ENCODE measurements at places on chromosomes 3 and 15. TPM values are rescaled to one million over a fixed set of nuclear protein-coding genes. Genes with fewer than 3 reads are reported as not detected.

CEP97 gene
- 18.7 TPM for total RNA-seq

PLSCR2 gene
- total RNA-seq: 0.31 TPM

ACKR4 gene
- not detected for total RNA-seq

STT3B gene
- 210 TPM for total RNA-seq

LRRC3B gene
- total RNA-seq: 0.23 TPM

DNA sequence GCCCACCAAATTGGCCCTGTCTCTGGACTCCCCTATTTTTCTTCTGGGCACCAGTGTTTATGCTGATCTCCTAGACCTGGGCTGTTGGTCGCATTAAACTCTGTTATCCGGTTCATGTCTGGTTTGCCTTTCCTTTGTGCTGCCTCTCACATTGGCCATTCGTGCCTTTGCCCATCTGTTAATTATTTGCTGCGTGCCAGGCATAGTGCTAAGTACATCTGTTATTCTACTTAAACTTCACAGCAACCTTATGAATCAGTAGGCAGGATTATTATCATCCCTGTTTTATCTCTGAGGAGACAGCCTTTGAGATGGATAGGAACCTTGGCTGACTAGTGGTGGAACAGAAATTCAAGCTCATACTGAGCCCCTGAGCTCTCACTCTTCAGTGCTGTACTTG lies 76.0 kb downstream of the THSD4 start:
- DNase-seq: no peak
- H3K4me3 ChIP-seq: no peak overlapping the region
- peaks cover 15% of the 10 kb centered on the region for H3K36me3 ChIP-seq
- H3K27ac ChIP-seq: no peak overlapping the region
- peaks cover 5% of the 10 kb centered on the region for H3K27me3 ChIP-seq

- peaks cover 2% of the 10 kb centered on the region for H3K36me3 ChIP-seq
- no peaks in the 10 kb centered on the region for H3K27me3 ChIP-seq
- DNase-seq: no peak
- H3K4me3 ChIP-seq: no peak overlapping the region
- peak overlapping the region; percentile 82 for H3K27ac ChIP-seq
Observed at GRCh38 chr15:95894407-95894956, 436.0 kb upstream of the NR2F2 start.

GRCh38 chr3:138259126-138259525 lies 70.5 kb downstream of the NME9 start:
- H3K36me3 ChIP-seq: peaks cover 15% of the 10 kb centered on the region
- DNase-seq: no peak
- no peak overlapping the region for H3K27ac ChIP-seq
- no peaks in the 10 kb centered on the region for H3K27me3 ChIP-seq

GRCh38 chr3:106943071-106943470 lies 434.2 kb upstream of the CCDC54 start:
- peak overlapping the region; percentile 15 for H3K27ac ChIP-seq
- H3K36me3 ChIP-seq: peaks cover 12% of the 10 kb centered on the region
- peaks cover 28% of the 10 kb centered on the region for H3K4me1 ChIP-seq
- DNase-seq: no peak

GRCh38 chr3:170043506-170043905 lies 5.7 kb downstream of the GPR160 start:
- peaks cover 48% of the 10 kb centered on the region for H3K27me3 ChIP-seq
- DNase-seq: no peak
- peaks cover 1% of the 10 kb centered on the region for H3K36me3 ChIP-seq
- H3K4me1 ChIP-seq: peaks cover 1% of the 10 kb centered on the region
- no peak overlapping the region for H3K27ac ChIP-seq
- H3K4me3 ChIP-seq: no peak overlapping the region

GRCh38 chr3:146275476-146275875 lies 24.6 kb upstream of the PLSCR4 start:
- H3K27me3 ChIP-seq: no peaks in the 10 kb centered on the region
- no peaks in the 10 kb centered on the region for H3K36me3 ChIP-seq
- no peak overlapping the region for H3K27ac ChIP-seq
- no peak for DNase-seq
- no peak overlapping the region for H3K4me3 ChIP-seq

DNA sequence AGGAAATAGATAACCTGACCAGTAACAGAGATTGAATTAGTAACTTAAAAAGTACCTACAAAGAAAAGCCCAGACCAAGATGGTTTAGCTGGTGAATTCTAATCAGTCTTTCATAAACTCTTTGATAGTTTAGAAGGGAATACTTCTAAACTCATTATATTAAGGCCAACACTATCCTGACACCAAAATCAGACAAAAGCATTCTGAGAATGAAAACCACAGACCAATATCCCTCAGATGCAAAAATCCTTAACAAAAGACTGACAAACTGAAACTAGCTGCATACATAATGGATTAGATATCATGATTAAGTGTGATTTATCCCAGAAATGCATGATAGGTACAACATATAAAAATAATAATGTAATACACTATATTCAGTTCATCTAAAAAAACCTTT lies 115.6 kb downstream of the RFX7 start:
- H3K36me3 ChIP-seq: peaks cover 77% of the 10 kb centered on the region
- no peak overlapping the region for H3K27ac ChIP-seq
- no peak overlapping the region for H3K4me3 ChIP-seq
- no peaks in the 10 kb centered on the region for H3K4me1 ChIP-seq

DNA sequence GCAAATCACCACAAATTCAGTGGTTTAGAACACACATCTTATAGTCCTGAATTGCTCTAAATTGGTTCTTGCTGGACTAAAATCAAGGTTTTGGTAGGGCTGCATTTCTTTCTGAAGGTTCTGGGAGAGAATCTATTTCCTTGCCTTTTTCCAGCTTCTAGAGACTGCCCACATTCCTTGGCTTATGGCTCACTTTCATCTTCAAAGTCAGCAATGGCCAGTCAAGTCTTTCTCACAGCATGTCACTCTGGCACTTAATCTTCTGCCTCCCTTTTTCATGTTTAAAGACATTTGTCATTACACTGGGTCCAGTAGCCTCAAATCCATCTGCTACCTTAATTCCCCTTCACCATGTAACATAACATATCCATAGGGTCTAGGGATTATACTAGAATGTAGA lies 149.0 kb downstream of the NEK10 start:
- no peak for DNase-seq
- no peak overlapping the region for H3K27ac ChIP-seq
- H3K4me3 ChIP-seq: no peak overlapping the region
- H3K36me3 ChIP-seq: no peaks in the 10 kb centered on the region
- no peaks in the 10 kb centered on the region for H3K4me1 ChIP-seq

GRCh38 chr3:122235147-122235546 lies 51.7 kb downstream of the CASR start:
- no peak overlapping the region for H3K27ac ChIP-seq
- H3K4me1 ChIP-seq: no peaks in the 10 kb centered on the region
- DNase-seq: no peak
- no peaks in the 10 kb centered on the region for H3K36me3 ChIP-seq
- H3K27me3 ChIP-seq: peaks cover 33% of the 10 kb centered on the region

DNA sequence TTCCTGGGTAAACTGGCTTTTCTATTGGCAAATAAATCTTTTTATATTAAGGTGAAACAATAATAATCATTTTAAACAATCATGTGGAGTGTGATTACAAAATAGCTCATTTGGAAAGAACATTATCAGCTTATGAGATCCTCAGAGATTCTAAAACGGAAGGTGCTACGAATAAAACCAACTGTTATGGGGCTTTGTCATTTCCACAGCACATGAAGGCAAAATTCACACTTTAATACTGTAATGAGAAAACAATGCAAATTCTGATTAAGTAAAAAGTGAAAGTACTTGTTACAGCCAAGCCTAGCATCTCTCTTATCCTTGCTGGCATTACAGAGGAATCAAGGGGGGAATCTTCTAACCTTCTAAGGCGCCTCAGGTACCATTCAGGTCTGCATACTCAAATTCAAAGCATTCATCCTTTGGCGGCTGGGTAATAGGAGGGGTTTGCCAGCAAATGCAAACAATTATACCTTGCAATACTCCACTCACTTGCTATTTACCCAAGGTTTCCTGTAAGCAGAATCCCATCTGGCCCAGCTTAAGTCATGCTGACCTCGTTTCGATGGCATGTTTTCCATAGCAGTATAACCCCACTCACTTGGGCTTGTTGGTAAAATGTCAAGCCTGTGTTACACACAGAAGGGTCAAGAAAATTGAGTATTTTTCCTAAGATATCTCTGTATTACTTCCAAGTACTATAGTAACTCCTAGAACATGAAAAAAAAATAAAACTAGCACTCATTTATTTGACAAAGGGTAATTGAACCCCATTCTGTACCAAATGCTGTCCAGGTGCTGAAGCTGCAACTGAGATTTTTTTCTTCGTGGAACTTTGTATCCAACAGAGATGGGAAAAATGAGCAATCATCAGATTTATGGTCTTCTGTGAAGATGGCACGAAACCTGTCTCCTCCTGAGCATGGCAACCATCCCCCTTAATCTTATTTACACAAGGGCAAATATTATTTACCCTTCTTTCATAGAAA lies 183.7 kb upstream of the LMCD1 start:
- no peaks in the 10 kb centered on the region for H3K36me3 ChIP-seq
- H3K4me1 ChIP-seq: no peaks in the 10 kb centered on the region
- DNase-seq: no peak
- no peak overlapping the region for H3K27ac ChIP-seq
- no peak overlapping the region for H3K4me3 ChIP-seq

DNA sequence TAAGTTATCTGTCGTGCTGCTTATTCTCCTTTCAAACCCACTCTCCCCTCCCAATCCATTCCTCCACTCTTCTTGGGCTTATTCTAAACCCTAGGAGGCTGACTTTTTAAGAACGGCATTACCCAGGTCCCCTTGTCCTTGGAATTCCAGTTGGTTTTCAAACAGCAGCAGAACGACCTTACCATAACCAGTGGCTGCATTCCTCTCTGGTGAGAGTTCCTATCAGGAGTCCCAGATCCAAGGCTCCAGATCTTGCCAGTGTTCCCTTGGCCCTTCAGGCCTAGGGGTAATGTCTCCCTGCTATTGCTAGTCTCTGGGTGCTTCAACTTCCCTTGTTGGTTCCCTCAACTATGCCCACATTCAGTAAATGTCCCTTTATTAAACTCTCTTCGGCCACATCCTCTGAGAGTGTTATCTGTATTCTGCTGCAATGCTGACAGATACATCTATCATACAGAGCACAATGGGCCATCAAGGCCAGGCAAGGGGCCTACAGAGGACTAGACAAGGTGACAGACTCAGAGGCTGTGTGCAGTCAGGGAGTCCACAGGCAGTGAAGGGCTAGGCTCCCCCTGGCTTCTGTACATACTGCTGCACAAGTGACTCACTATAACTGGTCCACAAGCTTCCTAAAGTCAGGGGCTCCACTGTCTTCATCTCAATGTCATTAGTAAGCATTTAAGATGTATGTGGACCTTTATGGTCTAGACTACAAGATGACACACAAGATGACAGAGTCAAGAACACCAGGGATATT lies 10.1 kb downstream of the LYSMD2 start:
- H3K27ac ChIP-seq: no peak overlapping the region
- peaks cover 28% of the 10 kb centered on the region for H3K4me1 ChIP-seq
- H3K27me3 ChIP-seq: no peaks in the 10 kb centered on the region
- no peak overlapping the region for H3K4me3 ChIP-seq

- peak overlapping the region; percentile 73 for H3K27ac ChIP-seq
- DNase-seq: no peak
- H3K4me3 ChIP-seq: no peak overlapping the region
- H3K4me1 ChIP-seq: peaks cover 40% of the 10 kb centered on the region
- no peaks in the 10 kb centered on the region for H3K27me3 ChIP-seq
- H3K36me3 ChIP-seq: peaks cover 1% of the 10 kb centered on the region
Observed at GRCh38 chr3:42163622-42164244, 72.6 kb downstream of the TRAK1 start.
